ENCODE measurements at places on chromosomes 3 and 15. TPM values are rescaled to one million over a fixed set of nuclear protein-coding genes. Genes with fewer than 3 reads are reported as not detected.

GRCh38 chr3:158403013-158403412, 168.0 kb upstream of the MLF1 start:
- no peak for DNase-seq

- DNase-seq, result no peak
Observed at GRCh38 chr3:135175728-135176277, 380.7 kb downstream of the EPHB1 start.

GRCh38 chr3:37502621-37503020, 328.2 kb upstream of the LRRFIP2 start:
- no peak for DNase-seq

DNA sequence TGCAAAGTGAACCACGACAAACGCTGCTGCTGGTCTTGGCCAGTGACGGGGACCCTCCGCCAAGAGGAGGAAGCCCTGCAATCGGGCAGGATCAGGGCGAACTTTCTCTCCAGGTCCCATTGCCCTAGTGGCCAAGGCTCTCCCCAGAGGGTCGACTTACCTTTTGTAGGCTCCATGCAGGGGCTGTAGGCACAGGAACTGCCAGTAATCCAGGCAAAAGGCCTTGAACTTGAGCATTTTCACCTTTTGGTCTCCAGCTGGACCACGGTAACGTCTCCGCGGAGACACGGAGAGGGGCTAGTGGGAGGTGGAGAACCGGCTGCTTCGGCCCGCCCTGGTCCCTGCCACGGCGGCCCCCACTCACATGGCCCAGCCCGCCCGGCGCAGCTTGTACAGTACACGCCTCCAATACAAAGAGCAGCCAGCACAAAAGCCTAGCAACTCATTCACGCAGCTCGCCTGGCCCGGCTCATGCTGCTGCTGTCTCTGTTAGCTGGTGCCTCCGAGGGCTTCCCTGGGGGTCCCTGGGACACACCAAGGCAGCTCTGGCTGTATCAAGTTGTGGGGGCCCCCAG, 31.0 kb downstream of the IQSEC1 start:
- no peak for DNase-seq

DNA sequence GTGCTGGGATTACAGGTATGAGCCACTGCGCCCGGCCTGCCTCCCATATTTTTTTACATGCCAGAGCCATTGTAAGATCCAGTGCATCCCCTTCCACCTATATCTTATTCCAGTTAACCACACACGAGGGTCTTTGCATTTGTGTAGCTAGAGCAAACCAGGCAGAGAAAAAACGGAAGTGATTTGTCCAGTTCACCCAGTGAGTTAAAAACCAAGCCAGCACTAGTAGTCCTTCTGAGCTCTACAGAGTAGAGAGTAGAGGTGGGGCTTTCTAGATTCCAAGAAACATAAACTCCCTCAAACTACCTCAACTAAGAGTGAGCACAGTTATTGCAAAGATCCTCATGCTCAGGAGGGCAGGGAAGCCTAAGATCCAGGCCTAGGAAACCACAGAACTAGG, 34.7 kb downstream of the TMEM158 start:
- DNase-seq, result no peak

DNA sequence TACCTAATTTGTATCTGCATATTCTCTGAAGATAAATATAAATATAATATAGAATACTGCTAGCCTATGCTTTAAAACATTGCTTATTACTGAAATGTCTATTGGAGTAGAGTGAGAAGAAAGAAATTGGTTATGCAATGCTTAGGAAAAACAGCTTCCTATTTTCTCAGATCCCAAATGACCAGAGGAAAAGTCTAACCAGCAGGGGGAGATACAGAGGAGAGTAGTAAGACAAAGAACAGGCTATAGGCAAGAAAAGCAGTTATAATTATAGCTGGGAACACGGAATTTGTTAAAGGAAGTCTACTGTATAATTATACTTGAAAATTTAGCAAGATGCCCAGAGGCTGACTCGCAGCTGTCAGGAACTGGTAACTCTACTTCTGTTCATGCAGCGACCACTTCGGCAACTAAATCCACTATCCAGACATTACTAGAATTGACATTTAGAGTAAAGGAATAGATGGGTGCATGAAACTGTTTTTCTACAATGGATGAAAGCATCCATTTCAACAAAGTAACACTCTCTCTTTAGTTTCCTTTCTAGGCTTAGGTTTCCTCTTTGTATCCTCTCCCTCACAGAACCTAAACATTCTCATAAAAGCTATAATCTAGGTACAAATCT, 97.2 kb downstream of the TBC1D5 start:
- DNase-seq, result no peak

DNA sequence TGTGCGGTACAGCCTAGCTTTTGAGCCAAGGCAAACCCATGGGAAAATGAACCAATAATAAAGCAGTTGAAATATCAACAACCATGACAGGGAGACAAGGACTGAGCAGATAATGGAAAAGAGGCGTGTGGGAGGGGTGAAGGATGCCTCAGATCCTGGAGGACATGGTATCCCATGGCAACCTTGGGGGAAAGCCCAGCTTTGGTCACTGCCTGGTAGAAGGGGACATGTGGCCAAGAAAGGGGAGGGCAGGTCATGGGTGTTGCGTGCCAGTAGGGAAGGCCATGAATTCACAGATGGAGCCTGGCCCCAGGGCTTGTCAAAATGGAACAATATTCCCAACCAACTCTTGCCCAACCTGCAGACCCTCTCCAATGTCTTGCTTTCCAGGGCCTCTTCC, 140.5 kb upstream of the SMAD3 start:
- no peak for DNase-seq

Gene CD80
- not detected for total RNA-seq

Gene ARGFX
- total RNA-seq, result not detected

Gene THAP10
- total RNA-seq, result 9.1 TPM

Gene GP9
- not detected for total RNA-seq

Data from dorsolateral prefrontal cortex (tissue), 122 donors.